ENCODE measurements at places on chromosomes 1 and 21. TPM values are rescaled to one million over a fixed set of nuclear protein-coding genes. Genes with fewer than 3 reads are reported as not detected.

DNA sequence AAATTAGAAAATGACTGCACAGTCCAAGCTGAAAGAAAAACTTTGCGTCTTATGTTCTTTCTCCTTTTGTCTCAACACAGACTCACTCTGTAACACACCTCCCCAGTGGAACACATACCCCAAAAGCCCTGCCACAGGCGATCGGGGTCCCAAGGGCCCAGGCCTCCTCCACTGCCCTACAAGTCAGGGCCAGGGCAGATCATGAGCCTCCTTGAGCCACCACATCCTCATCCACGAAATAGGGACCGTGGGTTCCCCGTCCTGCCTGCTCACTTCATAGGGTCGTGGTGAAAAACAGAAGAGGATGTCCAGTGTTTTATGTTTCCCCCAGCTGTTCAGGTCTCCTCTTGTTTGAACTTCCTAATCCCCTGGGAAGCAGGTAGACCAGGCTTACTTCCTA is 116.7 kb downstream of the KCNN3 start:
- H3K4me1 ChIP-seq: no peaks in the 10 kb centered on the region
- no peaks in the 10 kb centered on the region for H3K27me3 ChIP-seq
- H3K27ac ChIP-seq: no peak overlapping the region
- no peaks in the 10 kb centered on the region for H3K36me3 ChIP-seq
- H3K4me3 ChIP-seq: no peak overlapping the region
- DNase-seq: no peak

The FCER1G gene
- total RNA-seq: 3.6 TPM

- peaks cover 4% of the 10 kb centered on the region for H3K4me1 ChIP-seq
- no peak overlapping the region for H3K4me3 ChIP-seq
- H3K27me3 ChIP-seq: no peaks in the 10 kb centered on the region
- no peaks in the 10 kb centered on the region for H3K36me3 ChIP-seq
Measured at GRCh38 chr1:235821361-235821981, 45.2 kb downstream of the LYST start.

DNA sequence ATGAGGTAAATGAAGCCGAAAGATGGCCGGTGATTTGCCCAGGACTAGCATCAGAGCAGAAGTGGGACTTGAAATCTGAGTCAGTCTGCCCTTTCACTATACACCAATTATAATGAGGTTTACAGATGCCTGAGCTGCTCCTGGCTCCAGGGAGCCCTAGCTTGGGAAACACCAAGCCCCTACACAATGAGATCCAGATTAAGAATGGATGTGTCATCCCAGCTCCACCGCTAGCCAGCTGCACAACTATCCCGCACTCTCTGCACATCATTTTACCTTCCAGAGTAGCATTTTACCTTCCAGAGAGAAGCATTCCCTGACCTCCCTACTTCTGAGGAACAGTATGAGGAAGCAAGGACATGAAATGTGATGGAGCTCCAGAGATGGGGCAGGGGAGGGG is 27.0 kb downstream of the SERTAD4 start:
- DNase-seq: no peak
- H3K27ac ChIP-seq: no peak overlapping the region
- no peaks in the 10 kb centered on the region for H3K4me1 ChIP-seq
- H3K36me3 ChIP-seq: no peaks in the 10 kb centered on the region
- no peak overlapping the region for H3K4me3 ChIP-seq

The CD5L gene
- not detected for total RNA-seq

The MIXL1 gene
- total RNA-seq: 1.1 TPM

GRCh38 chr1:45172764-45173163 is 33.6 kb downstream of the ZSWIM5 start:
- no peak overlapping the region for H3K27ac ChIP-seq
- no peak overlapping the region for H3K4me3 ChIP-seq
- H3K4me1 ChIP-seq: no peaks in the 10 kb centered on the region
- no peak for DNase-seq
- no peaks in the 10 kb centered on the region for H3K27me3 ChIP-seq

DNA sequence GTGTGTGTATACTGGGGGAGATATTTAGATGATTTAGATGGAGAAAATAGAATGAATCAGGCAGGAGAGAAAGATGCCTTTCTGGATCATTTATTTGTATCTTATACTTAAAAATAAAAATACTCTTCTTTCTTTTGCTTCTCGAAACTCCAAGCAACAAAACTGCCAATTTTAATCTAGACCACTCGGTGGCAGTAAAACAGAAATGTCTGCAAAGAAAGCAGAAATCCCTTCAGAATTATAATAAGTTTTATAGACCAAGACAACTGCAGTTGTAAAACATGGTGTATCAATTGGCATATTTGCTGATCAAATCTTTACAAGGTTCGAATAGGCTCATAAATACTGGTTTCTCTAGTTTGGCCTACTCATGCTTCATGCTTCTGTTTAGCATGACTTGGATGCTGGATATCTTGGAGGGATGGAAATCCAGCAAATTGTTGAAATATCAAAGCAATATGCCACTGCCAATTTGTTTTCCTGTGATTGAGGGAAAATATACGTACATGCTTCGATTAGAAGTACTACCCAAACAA is 15.1 kb upstream of the C1orf87 start:
- H3K36me3 ChIP-seq: no peaks in the 10 kb centered on the region
- no peak overlapping the region for H3K27ac ChIP-seq
- no peak overlapping the region for H3K4me3 ChIP-seq
- no peak for DNase-seq

DNA sequence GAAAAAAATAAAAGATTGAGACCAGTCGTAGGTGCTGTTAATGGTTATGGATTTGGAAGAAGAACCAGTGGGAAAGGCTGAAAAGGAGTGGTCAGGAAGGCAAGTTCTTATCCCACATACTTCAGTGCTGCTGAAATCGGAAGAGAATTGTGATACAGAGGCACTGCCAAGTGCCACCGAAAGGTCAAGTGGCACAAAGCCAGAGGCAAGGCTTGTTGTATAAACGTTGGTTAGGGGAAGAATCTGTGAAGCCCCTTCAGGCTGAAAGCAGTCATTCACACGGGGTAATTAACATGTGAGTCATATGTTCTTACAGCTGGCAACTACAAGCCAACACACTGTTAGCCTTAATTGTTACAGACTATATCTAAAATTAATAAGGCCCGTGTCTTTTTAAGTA is 48.8 kb downstream of the ZBTB40 start:
- H3K27me3 ChIP-seq: no peaks in the 10 kb centered on the region
- H3K4me1 ChIP-seq: no peaks in the 10 kb centered on the region
- no peak overlapping the region for H3K4me3 ChIP-seq

DNA sequence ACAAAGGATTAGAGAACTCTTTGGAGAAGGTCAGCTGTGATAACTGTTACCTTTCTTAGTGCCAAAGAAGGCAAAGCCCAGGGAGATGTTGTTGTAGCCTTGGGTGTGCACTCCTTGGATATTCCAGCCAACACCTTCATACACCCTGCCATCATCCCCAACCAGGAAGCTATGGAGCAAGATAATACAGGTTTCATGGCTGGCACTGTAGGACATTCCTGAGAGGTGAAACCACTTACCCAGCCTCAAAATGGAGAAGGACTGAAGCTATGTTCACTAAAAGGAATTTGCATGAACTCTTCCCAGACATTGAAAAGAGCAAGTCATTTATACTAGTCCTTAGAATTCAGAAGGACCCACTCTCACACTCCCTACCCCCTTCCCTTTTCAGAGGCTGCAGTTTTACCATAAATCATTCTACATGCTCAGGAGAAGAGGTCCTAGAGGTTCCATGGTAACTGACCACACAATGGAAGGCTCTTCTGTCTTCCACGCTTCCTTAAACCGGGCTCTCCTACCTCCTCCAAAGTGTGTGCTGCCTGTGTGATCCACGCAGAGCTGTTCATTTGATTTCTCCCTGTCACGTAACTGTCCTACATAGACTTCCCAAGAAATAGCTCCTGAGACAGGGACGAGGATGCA is 5.5 kb downstream of the PGLYRP4 start:
- H3K36me3 ChIP-seq: no peaks in the 10 kb centered on the region
- H3K27me3 ChIP-seq: no peaks in the 10 kb centered on the region
- H3K4me3 ChIP-seq: no peak overlapping the region
- no peak for DNase-seq
- no peaks in the 10 kb centered on the region for H3K4me1 ChIP-seq

GRCh38 chr1:234600418-234601281 is 9.3 kb downstream of the IRF2BP2 start:
- peaks cover 7% of the 10 kb centered on the region for H3K4me1 ChIP-seq
- peak overlapping the region; percentile 100 for H3K27ac ChIP-seq
- no peaks in the 10 kb centered on the region for H3K27me3 ChIP-seq
- H3K4me3 ChIP-seq: peak overlapping the region; percentile 59

The FOXE3 gene
- total RNA-seq: 0.28 TPM

DNA sequence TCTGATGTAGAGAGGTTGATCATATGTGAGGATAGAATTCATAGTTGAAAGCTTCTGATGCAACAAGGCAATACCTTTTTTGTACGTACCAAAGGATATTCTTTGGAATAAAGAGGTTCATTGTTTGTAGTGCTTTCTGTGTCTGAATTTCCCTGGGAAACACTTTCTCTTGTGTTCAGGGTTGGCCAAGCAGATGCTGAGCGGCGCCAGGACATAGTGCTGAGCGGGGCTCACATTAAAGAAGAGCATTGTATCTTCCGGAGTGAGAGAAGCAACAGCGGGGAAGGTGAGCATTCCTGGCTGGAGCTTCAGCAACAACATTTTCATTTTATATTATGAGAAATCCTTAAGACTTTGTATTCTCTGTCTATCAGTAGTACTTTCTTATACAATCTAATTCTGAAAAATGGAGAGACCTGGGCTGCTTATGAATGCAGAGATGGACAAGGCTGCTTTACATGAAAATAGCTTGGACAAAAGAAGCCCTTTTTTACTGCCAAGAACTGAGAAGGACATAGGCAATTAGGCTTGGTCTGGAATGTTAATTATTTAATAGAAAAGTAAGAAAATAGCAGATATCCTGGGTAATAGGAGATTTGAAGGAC is 85.2 kb downstream of the KIF1B start:
- no peaks in the 10 kb centered on the region for H3K4me1 ChIP-seq
- H3K27me3 ChIP-seq: no peaks in the 10 kb centered on the region
- no peak overlapping the region for H3K4me3 ChIP-seq

DNA sequence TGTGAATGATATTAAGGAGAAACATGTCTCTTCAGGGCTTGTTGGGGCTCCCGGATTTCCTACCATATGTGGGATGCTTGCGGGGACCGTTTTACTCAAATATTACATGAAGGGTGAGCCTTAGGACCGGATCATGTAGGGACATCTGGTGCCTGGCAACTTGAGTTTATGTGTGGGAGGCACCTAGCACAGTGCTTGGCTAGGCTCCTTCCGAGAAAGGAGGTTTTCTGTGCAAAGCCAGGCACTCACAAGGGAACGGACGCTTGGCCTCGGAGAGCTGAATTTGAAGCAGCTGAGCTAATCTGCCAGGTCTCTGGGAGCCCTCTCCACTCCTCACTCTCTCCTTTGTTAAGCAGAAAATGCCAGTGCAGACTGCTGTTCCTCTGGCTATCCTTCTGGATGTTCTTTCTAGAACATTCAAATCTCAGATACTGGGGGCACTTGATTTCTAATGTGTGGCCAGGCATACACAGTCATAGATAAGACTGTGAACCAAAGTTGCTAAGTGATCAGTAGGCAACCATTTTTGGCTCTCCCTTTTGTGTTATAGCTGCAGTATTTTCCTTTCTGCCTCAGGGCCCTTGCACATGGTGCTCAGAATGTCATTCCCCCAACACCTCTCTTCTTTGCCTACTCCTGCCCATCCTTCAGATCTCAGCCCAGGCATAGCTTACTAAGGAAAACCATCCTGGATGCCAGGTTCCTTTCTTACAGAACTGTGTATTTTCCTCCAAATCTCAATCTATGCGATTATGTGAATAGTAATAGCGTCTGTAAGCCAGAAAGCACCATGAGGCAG is 216.6 kb upstream of the CSF3R start:
- no peak for DNase-seq
- no peak overlapping the region for H3K4me3 ChIP-seq
- no peak overlapping the region for H3K27ac ChIP-seq
- peaks cover 10% of the 10 kb centered on the region for H3K27me3 ChIP-seq

DNA sequence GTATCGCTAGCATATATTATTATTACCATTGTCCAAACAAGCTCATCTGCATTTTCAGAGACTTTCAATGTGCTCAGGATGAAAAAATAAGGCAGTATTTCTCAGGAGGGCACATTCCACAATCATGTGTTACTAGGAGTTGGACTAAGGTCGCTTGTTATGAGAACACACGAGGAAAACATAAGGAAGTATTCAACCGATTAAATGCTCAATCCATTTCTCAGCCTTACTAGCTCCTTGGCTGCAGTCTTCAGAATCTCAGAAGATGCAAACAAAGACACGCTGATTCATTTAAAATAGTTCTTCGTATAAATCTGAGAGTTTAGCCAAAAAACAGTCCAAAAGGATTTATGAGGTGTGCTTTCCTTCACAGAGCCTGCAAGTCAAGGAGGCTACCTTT is 82.0 kb upstream of the JAK1 start:
- no peaks in the 10 kb centered on the region for H3K36me3 ChIP-seq
- H3K27me3 ChIP-seq: no peaks in the 10 kb centered on the region
- H3K4me3 ChIP-seq: no peak overlapping the region
- peaks cover 4% of the 10 kb centered on the region for H3K4me1 ChIP-seq

The SPRR2G gene
- not detected for total RNA-seq

- H3K36me3 ChIP-seq: no peaks in the 10 kb centered on the region
- H3K4me3 ChIP-seq: no peak overlapping the region
- no peaks in the 10 kb centered on the region for H3K4me1 ChIP-seq
Measured at GRCh38 chr1:162081316-162081715, 11.8 kb downstream of the NOS1AP start.

DNA sequence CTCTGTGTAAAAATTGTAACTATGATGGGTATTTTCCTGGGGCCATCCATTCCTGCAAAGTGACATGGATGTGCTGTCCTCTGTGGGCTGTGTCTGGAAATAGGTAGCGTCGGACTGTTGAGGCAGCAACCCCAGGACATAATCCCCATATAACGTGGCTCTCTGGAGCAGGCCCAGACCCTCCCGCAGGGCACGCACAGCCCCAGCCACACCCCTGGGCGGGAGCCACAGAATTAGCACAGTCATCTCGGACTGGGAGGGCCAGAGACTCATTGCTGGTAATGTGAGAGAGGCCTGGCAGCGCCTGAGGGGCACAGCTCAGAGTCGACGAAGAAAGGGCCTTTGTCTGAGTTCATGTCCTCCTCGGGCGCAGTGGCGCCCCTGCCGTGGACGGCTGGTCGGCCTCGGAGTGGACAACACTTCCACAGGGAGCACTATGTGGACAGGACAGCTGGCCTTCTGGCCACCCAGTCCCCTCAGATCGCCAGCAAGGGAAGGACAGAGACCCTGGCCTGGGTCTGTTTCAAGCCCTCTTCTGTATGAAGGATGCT is 20.1 kb downstream of the SIM2 start:
- no peaks in the 10 kb centered on the region for H3K4me1 ChIP-seq
- peak; percentile 34 for DNase-seq
- no peaks in the 10 kb centered on the region for H3K36me3 ChIP-seq
- no peaks in the 10 kb centered on the region for H3K27me3 ChIP-seq
- peak overlapping the region; percentile 34 for H3K27ac ChIP-seq
- no peak overlapping the region for H3K4me3 ChIP-seq

- H3K27me3 ChIP-seq: no peaks in the 10 kb centered on the region
- H3K27ac ChIP-seq: no peak overlapping the region
- DNase-seq: no peak
- no peak overlapping the region for H3K4me3 ChIP-seq
Measured at GRCh38 chr1:212691561-212692071, 8.0 kb downstream of the BATF3 start.
